ENCODE measurements at places on chromosomes 16 and 17.

GRCh38 chr16:75229172-75230031, 10.6 kb downstream of the CTRB1 start:
- DNase-seq: no peak

DNA sequence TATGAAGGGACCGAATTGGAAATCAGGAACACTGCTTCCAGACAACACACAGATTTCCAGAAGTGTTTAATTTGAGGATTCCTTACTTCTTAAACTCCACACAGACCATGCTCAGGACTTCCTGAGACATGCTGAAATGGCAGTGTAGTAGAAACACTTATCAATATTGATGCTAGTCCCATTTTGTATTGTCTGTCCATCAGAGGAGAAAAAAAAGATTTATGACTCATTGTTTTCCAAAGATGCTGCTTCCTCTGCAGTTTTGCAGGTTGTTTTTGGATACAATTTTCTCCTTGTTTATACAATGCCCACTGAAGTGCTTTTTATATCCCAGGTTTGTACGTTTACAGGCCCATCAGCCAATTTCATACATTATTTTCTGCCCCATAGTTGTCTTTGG, 68.3 kb upstream of the TANC2 start:
- no peak for DNase-seq

GRCh38 chr17:10091046-10091445, 107.4 kb downstream of the GAS7 start:
- DNase-seq: no peak

- no peak for DNase-seq
Measured at GRCh38 chr17:67074781-67075180, 30.4 kb downstream of the CACNG1 start.

GRCh38 chr16:18945233-18945632, 19.0 kb upstream of the SMG1 start:
- no peak for DNase-seq

DNA sequence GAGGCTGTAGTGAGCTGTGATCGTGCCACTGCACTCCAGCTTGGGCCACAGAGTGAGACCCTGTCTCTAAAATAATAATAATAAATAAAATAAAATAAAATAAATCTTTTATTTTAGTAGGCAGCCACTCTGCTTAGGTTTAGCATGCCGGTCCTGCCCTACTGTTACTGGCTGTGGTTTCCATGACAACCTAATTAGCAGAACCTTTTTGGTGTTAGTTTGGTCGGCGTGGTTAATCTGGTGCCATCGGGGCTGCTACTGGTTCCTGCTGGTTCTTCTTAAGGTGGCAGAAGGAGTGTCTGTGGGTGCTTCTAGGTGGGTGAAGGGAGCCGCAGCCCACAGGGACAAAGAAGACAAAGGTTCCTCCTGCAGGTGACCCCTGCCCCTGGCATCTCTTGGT, 37.8 kb upstream of the CBX4 start:
- DNase-seq: no peak

GRCh38 chr17:39953471-39953888, 9.3 kb upstream of the GSDMA start:
- no peak for DNase-seq

DNA sequence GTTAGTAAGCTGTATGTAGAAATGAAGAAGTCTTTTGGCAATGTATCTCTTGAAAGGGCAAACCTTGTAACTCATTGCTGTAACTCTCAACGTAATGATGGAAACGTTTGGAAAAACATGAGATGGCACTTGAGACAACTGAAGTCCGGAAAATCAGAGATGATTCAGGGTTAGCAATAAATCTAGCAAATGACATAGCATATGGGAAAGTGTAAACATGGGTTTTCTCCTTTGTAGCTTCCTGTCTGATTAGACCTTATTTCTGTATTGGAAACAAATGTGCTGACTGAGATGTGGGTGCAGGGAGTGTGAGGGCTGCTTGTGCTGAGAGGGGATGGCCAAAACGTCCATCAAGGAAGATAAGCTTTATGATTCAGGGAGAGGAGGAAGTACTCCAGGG, 110.7 kb upstream of the FAM20A start:
- no peak for DNase-seq

- DNase-seq: no peak
Measured at GRCh38 chr17:34299956-34300577, 14.5 kb downstream of the CCL11 start.

- no peak for DNase-seq
Measured at GRCh38 chr17:50764734-50765149, 2.6 kb downstream of the ANKRD40CL start.

- no peak for DNase-seq
Measured at GRCh38 chr16:10920726-10921427, 21.4 kb downstream of the DEXI start.

- DNase-seq: no peak
Measured at GRCh38 chr16:53817812-53818550, 114.0 kb downstream of the FTO start.

- DNase-seq: no peak
Measured at GRCh38 chr17:49252148-49252695, 21.6 kb upstream of the PHOSPHO1 start.

- peak; percentile 30 for DNase-seq
Measured at GRCh38 chr17:17971431-17972125, 622 bp downstream of the TOM1L2 start.

GRCh38 chr17:77809814-77810213, 148.7 kb upstream of the TNRC6C start:
- DNase-seq: no peak

DNA sequence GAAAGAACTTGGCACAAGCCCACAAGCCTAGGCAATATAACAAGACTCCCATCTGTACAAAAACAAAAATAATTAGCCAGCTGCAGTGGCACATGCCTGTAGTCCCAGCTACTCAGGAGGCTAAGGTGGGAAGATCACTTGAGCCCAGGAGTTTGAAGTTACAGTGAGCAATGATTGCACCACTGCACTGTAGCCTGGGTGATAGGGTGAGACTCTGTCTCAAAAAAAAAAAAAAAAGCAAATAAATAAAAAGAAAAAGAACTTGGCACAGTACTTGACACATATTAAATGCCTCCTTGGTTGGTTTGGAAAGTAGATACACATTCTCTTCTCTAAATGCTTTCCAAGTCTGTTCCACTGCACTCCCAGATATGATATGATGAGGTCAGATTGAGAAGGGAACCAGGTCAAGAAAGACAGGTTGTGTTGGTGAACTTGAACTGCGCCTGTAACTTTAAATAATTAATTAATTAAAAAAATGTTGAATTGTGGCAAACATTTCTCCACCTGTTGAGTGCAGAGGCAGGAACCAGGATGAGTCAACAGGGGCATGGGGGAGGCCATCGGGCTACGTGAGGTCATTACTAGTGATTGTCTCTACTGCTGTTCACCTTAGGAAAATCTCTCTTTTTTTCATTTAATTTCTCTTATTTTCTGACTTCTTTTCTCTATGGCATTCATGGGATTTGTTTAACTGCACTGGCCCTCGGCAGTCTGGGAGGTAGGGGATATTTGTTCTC, 25.9 kb upstream of the EFCAB13 start:
- DNase-seq: no peak

DNA sequence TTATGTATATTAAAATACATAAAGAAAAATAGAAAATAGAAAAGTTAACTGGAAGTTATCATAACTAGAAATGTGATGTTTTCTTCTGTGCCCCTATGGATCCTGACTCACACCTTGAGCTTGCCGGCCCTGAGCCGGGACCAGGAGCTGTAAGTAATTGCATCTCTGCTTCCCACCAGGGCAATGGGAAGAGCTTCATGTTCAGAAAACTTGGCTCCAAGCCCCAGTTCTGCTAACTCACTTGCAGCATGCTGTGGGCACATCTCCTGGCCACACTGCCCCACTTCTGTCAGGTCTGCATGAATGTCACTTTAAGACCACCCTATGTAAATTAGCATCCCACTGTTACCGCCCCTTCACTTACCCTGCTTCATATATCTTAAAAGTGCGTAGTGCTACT, 37.2 kb downstream of the GNAO1 start:
- DNase-seq: no peak

DNA sequence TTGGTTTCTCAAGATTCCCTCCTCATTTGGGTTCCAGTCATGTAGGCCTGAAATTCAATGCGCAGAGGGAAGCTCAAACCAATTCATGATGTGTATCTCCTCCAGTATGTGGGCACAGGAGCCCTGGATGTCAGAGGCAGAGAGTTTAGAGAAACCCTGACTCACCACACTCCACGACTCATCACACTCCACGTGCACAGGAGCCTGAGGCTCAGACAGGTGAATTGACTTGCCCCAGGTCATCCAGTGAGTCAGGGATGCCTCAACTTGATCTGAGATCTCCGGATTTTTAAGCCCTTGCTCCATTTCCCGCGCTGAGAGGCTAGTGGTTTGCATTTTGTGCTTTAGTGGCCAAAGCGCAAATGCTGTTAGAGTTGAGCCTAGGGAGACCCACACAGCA, 183.9 kb downstream of the HAPSTR1 start:
- no peak for DNase-seq

DNA sequence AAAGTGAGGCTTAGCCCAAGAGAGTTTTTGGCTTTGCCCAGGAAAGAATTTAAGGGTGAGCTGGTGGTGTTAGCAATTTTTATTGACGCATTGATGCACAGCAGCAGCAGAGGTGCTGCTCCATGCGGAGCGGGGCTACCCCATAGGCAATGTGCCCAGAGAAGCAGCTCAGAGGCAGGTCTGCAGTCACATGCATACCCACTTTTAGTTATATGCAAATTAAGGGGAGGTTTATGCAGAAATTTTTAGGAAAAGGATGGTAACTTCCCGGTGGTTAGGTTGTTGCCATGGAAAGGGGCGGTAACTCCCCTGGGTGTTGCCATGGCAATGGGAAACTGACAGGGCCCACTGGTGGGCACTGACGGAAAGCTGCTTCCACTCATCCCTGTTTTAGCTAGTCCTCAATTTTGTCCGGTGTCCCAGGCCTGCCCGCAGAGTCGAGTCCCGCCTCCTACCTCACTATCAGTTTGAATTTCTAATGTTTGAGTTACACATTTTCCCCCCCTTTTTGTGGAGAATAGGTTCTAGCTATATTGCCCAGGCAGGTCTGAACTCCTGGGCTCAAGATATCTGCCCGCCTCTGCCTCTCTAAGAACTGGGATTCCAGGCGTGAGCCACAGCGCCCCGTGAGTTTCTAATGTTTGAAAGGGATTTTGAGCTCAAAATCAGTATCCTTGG, 10.4 kb upstream of the GJD3 start:
- DNase-seq: no peak

GRCh38 chr17:14701886-14702285, 401.0 kb downstream of the HS3ST3B1 start:
- no peak for DNase-seq

GRCh38 chr17:81388612-81389367, 6.5 kb upstream of the BAHCC1 start:
- DNase-seq: no peak

DNA sequence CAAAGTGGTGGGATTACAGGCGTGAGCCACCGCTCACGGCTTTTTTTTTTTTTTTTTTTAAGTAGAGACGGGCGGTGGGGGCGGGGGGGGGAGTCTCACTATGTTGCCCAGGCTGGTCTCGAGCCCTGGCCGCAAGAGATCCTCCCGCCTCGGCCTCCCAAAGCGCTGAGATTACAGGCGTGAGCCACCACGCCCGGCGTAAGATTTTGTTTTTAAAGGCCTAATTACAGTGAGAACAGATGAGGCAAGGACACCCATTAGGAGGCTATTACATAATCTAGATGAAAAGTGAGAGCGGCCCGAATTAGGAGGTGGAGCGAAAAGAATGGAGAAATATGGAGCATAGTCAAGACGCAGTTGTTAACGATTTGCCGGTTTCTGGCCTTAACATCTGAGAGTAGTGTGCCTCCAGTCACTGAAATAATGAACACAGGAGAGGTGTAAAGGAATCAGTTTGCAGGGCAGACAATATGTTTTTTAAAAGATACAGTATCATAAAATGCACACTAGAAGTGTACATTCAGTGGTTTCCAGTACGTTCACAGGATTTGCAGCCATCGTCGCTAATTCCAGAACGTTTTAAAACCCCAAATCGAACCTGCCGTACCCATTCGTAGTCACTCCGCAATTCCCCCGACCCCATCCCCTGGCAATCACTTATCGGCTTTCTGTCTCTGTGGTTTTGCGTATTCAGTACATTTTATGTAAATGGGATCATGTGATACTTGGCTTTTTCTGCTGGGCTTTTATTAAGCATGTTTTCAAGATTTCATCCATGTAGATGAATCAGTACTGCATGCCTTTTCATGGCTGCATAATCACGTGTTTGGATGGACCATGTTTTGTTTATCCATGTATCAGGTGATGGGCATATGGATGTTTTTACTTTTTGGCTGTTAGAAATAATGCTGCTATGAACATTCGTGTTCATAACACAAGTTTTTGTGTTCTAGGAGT, 1.4 kb upstream of the SLX4 start:
- DNase-seq: no peak

DNA sequence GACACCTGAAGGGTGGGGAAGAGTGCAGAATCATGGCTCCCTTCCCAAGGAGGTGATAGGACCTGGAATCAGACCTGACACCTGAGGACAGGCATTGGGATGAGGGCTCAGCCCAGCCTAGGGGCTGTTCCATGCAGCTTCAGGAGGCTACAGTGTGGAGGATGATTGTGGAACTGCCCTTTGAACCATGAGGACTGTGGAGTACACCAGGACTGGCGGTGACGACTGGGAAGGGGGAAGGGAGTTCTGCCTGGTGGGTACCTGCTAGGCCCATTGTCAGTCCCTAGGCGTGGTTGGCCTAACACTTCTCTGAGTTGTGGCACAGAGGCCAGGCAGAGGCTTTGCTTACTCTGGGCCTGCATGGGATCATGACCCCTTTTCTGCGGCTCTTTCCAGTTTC, 76.1 kb downstream of the MPRIP start:
- no peak for DNase-seq

- DNase-seq: no peak
Measured at GRCh38 chr16:3608069-3608468, 3.3 kb downstream of the SLX4 start.

DNA sequence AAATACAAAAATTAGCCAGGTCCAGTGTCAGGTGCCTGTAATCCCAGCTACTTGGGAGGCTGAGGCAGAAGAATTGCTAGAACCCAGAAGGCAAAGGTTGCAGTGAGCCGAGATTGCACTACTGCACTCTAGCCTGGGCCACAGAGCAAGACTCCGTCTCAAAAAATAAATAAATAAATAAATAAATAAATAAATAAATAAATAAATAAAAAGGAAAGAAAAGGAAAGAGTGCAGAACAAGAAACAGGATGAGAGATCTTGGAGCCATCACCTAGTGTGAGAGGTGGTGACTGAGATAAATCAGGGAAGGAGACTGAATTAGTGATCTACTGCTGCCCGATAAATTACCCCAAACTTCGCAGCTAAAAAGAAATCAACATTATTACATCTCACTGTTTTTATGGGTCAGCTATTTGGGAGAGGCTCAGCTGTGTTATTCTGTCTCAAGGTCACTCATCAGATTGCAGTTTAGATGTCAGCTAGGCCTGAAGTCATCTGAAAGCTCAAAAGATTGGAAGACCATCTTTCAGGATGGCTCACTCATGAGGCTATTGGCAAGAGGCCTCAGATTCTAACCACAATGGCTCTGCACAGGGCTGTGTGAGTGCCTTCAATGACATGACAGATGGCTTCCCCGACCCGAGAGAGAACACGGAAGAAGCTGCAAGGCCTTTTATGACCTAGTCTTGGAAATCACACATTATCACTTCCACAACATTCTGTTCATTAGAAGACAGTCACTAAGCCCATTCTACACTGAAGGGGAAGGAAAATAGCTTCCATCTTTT, 66.4 kb downstream of the CMC2 start:
- DNase-seq: no peak

GRCh38 chr17:78271419-78272170, 40.2 kb downstream of the TMEM235 start:
- no peak for DNase-seq

- no peak for DNase-seq
Measured at GRCh38 chr17:55089256-55089655, 120.7 kb downstream of the STXBP4 start.

All from Calu3 (cell line).